ENCODE measurements at places on chromosomes 7 and 10.

DNA sequence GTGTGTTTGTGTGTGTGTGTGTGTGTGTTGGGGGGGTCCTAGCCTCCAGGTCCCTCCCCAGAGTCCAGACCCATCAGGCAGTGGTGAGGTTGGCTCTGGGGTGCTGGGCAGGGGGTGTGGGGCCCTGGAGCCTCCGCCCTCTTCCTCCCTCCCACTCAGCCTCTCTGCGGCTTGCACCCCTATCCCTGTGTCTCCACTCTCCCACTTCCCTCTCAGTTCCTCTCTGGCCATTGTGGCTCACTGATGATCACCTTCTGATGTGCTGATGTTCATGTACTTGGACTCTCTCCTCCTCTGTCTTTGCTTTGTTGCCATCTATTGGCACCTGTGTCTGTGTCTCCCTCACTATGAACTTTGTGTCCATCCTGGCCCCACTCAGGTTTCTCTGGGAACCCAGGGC, 298.7 kb downstream of the ZEB1 start:
- DNase-seq = no peak

DNA sequence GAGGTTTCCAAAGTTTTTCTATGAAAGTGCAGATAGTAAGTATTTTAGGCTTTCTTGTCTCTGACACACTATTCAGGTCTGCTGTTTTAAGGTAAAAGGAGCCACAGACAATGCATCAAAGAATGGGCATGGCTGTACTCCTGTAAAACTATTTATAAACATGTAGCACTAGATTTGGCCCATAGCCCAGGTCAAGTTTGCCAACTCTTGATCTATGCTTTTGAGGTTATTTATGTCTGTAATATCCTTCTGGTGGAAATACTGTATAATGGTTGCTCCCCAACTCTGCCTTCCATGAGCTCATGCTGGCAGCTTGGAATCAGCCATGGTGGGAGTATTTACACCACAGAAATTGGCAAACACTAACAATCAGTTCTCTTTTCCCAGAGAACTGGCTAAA, 244.6 kb downstream of the BUB3 start:
- no peak for DNase-seq

DNA sequence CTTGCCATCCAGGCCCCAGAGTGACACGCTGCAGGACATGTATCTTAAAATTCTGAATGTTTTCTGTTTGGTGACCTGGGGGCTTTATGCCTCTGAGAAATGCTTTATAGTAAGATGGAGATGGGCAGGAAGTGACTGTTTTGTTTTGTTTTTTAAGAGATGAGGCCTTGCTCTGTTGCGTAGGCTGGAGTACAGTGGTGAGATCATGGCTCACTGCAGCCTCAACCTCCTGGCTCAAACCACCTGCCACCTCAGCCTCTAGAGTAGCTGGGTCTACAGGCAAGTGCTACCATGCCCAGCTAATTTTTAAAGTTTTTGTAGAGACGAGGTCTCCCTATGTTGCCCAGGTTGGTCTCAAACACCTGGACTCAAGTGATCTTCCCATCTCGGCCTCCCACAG, 20.6 kb downstream of the ZNF777 start:
- peak; percentile 45 for DNase-seq

GRCh38 chr10:78876449-78876848, 192.3 kb upstream of the ZMIZ1 start:
- no peak for DNase-seq

DNA sequence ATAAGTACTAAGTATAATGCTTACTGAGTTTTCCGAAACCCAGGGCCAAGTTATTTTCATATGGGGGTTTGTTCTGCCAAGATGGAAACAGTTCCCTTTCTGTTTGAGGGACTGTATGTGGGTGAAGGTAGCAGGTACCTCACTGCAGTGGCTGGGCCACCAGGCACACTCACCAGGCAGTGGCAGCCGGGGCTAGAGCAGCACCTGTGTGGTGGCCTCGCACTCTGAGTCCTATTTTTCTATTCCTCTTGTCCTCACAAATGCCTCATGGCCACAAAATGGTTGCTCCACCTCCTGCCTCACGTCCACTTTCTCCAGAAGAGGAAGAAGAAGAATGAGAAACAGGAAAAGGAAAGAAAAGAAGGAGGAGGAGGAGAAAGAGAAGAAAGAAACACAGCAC, 167.3 kb upstream of the SHH start:
- no peak for DNase-seq

GRCh38 chr7:114160925-114161324, 242.1 kb upstream of the PPP1R3A start:
- no peak for DNase-seq

DNA sequence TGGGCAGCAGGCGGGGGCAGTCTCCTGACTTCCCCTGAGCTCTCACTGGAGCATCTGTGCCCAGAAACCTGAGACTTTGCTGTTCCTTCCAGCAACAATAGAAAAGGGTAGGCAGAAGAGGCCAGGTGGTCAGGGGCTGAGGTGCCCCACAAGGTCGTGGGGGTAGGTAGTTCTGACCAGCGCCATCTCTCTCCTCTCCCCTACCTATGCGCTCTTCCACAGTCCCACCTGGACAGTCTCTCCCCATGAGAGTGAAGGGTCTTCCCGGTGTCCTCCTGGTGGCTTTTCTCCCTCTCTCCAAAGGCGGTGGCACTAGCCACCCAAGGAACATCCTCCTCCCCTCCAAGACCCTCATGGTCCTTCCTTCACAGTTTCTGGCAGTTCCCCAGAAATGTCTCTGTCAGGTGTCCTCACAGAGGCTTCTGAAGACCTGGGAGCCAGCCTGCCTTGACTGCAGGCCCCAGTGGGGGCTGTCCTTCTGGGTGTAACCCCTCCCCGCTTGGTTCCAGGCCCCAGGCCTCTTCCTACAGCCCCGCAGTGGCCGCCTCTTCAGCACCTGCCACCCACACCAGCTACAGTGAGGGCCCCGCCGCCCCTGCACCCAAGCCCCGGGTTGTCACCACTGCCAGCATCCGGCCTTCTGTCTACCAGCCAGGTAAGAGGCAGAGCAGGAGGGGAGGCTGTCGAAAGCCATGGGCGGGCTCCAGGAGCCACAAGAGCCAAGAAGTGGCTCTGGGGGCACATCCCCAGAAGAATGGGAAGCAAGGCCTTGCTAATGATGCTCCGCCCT, 41.3 kb downstream of the LDB3 start:
- no peak for DNase-seq

DNA sequence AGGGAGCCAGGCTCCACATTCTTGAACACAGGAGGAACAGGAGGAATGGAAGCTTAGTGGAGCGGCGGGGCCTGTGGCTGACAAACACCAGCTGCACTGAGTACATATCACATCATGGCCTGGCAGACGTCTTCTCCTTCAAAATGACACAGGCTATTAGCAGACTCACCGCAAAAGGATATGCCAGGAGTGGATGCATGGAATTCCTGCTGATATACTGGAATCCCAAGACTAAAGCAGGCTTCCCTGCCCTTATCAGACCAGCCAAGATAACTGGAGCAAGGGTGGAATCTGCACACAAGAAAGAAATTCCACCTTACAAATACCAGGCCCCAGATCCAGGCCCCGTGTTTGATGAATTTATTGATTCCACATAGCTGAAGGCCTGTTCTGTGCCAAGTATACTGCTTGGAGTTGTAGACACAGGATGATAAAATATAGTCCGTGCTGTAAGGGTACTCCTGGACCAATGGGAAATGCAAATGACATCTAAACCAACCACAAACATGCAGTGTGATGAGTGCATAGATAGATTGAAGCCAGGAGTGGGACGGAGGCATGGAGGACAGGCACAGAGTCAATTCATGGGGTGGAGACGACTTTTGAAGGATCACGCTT, 480.5 kb upstream of the ZMIZ1 start:
- no peak for DNase-seq

GRCh38 chr7:112997831-112998230, 88.8 kb downstream of the GPR85 start:
- no peak for DNase-seq

- DNase-seq = no peak
Observed at GRCh38 chr10:615583-616152, 73.8 kb downstream of the DIP2C start.

GRCh38 chr7:30741289-30741688, 10.6 kb upstream of the INMT start:
- DNase-seq = no peak

GRCh38 chr7:131943646-131944045, 387.2 kb upstream of the PODXL start:
- no peak for DNase-seq

- DNase-seq = peak; percentile 78
Observed at GRCh38 chr7:138014686-138015085, 12.8 kb upstream of the CREB3L2 start.

DNA sequence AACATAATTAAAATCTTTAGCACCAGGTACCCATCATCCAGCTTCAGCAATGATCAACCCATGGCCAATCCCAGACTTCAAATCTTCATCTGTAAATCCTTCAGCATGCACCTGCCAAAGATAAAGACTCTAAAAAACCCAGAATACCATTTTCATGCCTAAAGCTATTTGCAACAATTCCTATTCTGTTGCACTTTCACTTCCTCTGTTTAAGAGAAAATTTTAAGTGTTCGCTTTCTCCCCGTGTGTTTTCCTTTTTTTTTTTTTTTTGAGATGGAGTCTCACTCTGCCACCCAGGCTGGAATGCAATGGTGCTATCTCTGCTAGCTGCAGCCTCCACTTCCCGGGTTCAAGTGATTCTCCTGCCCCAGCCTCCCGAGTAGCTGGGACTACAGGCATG, 31.8 kb upstream of the HTR5A start:
- DNase-seq = no peak

DNA sequence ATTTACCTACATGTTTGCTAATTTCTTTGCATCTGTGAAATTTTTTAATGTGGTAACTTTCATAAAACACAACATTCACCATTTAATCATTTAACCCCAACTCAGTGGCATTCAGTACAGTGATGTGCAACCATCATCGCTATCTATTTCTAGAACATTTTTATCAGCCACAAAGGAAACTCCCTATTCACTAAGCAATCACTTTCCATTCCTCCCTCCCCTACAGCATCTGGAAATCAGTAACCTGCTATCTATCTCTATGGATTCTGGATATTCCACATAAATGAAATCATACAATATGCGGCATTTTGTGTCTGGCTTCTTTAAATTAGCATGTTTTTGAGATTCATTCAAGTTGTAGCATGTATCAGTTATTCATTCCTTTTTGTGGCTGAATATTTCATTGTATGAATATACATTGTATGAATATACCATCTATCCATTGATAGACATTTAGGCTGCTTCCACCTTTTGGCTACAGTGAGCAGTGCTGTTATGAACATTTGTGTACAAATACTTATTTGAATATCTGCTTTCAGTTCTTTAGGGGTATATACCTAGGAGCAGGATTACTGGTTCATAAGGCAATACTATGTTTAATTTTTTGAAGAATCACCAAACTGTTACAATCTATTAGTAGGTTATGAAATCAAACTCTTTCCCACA, 19.4 kb upstream of the BPGM start:
- no peak for DNase-seq

DNA sequence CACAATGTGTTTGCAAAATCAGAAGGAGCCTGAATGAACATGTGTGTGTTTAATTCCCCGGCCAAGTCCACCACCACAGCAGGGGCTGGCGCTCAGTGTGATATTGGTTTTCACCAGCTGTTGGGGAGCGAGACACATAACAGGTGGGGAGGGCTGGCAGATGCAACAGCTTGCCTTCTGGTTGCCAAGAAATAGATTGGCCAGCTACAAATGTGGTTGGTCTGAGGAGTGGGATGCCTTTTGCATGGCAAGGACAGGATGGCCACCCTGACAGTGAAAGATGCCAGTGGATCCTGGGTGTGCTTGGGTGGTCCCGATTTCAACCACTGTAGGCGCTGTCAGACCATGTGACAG, 292.5 kb upstream of the FZD8 start:
- no peak for DNase-seq

DNA sequence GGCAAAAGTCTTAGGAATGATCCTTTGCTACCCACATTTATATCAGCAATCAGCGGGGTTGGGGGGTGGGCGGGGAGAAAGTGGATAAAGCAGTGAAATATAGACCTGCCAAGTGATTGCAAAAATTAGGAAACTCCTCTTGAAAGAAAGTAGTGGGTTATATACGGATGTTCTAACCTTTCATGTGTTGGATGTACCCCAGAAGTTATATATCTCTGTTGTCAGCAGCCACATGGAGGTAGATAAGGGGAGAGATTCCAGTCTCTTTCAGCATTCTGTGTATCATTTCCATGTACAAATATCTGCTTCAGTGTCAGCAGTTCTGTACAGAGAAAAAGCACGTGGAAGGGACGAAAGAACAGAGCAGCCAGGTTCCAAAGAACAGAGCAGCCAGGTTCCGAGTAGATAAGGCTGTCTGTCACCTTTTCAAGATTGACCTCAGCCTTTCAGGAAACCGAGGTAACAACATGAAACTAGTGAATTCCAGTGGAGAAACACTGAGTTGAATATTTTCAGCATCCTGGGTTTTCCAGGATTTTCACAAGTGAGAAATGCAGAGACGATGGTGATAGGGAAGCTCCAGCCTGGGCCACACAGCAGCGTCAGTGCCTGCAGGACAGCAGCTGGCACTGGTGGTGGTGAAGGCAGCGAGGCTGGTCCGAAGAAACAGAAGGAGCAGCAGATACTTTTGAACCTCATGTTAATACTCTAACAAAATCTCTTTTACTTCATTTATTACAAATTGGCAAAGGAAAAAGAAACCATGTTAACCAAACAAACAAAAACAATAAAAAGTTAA, 212.3 kb downstream of the C7orf25 start:
- DNase-seq = peak; percentile 39

GRCh38 chr7:37285706-37286453, 162.8 kb downstream of the ELMO1 start:
- DNase-seq = no peak

GRCh38 chr10:69973678-69974077, 79.0 kb upstream of the MACROH2A2 start:
- no peak for DNase-seq

- DNase-seq = no peak
Observed at GRCh38 chr7:86844608-86845007, 200.9 kb downstream of the GRM3 start.

GRCh38 chr7:683526-684205, 42.8 kb upstream of the DNAAF5 start:
- DNase-seq = no peak

- DNase-seq = no peak
Observed at GRCh38 chr7:54879776-54880175, 120.8 kb upstream of the SEC61G start.

- DNase-seq = no peak
Observed at GRCh38 chr10:50501924-50502452, 121.8 kb downstream of the SGMS1 start.

DNA sequence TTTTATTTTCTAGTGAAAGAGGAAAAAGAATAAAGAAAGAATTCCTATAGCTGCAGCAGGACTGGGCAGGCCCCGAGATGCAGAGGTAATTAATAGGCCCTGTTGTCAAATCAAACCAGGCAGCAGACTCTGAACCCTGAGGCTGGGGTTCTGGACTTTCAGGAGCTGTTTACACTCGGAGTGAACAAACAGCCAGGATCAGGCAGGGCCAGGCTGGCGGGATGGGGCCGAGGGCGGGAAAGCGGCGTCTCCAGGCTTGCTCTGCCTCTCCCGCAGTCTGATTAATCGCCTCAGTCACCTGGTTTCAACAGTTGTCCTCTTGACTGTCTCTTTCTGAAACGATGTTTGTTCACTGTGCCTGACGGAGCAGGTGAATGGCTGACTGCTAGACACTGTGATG, 675.4 kb upstream of the FOXK1 start:
- DNase-seq = no peak

Measured in esophagus muscularis mucosa (tissue), 4 donors.